ENCODE measurements at places on chromosomes 7 and 10. TPM values are rescaled to one million over a fixed set of nuclear protein-coding genes. Genes with fewer than 3 reads are reported as not detected.

The RBP3 gene
- total RNA-seq, result not detected

- no peak for DNase-seq
Measured at GRCh38 chr10:30216821-30217220, 132.3 kb downstream of the MTPAP start.

DNA sequence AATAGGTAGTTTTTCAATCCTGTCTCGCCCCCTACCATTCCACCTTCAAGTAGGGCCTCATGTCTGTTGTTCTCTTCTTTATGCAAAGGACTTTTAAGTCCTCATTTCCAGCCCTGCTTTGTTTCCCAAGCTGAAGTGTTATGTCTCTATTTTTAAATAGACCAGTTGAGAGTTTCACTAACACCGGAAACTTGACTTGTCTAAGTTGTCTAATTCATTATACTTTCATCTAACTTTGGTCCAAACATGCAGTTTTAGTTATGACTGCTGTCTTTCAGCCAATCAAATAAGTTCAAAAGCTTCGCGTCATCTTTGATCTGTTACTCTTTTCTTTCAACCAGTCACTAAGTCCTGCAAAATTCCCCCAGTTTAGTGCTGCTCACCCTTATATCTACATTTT is 32.8 kb downstream of the PCGF5 start:
- no peak for DNase-seq

- DNase-seq, result no peak
Measured at GRCh38 chr10:80487791-80488538, 33.9 kb downstream of the TSPAN14 start.

- DNase-seq, result no peak
Measured at GRCh38 chr7:75819711-75820110, 6.1 kb upstream of the CCL24 start.

The MBL2 gene
- not detected for total RNA-seq

Measured in astrocyte (in vitro differentiated cells and primary cell).